Left lung (tissue), 14 donors: ENCODE measurements at places on chromosomes 5 and 9. TPM values are rescaled to one million over a fixed set of nuclear protein-coding genes. Genes with fewer than 3 reads are reported as not detected.

DNA sequence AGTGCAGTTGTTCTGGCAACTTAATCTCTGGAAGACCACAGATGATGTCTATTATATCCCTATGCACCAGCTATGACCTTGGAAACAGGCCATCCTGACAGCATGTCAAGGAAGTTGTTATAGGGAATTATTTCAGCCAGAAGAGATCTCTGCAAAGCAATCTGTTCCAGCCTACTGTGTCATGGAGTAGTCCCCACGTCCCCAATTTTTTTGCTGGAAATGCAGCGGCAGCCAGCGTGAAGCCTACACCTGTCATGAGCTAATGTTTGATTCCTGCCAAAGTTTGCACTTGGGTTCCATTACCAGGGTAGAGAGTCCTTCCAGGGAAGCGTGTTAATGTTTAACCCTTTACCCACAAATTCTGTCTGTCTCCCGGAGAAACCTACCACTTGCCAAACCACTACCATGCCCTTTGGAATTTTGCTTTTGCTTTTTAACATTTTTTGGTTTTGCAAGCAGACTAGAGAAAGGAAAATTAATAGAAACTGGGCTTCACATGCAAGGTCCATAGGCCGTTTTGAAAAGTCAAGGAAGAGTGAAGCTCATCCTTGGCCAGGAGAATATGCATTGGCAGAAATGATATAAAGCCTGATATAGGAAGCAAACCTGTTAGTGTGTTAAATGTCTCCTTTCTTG lies 174.9 kb upstream of the SPRY4 start:
- DNase-seq = no peak

The AP3B1 gene
- total RNA-seq = 49.3 TPM

DNA sequence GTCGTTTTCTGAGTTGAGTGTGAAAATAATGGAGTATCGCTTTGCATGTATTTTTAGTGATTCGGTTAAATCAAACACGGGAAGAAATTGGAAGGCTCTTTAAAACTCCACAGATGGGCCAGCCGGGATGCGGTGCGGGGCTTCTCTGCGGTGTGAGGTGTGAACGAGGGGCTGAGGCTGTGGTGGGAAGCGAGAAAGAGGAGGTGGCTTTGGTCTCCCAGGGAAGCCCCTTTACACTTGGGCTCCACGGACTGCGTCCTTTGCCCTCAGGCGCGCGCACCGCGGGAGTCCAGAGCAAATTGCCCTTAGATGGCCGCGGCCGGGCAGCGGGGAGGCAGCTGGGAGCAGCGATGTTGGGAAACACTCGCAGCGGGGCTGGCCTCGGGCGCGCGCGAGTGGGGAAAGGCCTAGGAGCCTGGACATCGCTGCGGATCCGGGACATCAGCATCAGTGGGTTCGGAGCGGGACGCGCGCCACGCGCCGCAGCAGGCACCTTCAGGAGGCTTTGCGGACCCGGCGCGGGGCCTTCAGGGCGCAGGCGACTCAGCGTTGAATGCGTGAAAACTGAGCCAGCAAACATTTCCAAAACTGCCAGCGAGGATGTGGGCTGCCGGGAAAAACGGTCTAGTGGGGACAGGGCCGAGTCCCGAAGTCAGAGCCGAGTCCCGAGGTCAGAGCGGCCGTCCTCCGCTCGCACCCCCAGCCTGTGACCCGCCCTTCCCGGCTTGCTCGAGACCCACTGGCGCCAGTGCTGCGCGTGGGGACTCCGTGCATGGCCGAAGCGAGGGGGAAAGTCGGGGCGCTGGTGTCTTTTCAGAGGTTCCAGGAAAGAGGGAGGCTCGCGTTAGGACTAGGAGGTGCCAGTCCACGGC lies 6.5 kb downstream of the IRX1 start:
- no peak for DNase-seq

GRCh38 chr9:111978616-111979015 lies 82.0 kb downstream of the UGCG start:
- no peak for DNase-seq

GRCh38 chr5:78308703-78309102 lies 14.2 kb upstream of the AP3B1 start:
- no peak for DNase-seq

DNA sequence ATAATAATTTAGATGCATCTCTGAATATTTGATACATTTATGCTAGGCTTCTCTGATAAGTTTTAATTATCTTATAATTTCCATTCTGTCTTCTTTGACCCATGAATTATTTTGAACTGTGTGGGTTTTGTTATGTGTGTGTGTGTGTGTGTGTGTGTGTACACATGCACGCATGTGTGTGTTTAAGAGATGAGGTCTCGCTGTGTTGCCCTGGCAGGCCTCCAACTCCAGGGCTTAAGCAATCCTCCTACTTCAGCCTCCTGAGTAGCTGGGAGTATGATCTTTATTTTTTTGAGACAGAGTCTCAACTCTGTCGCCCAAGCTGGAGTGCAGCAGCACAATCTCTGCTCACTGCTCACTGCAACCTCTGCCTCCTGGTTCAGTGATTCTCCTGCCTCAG lies 75.4 kb downstream of the NDUFAF2 start:
- DNase-seq = no peak

GRCh38 chr5:107975568-107975967 lies 304.8 kb upstream of the EFNA5 start:
- DNase-seq = no peak

The ATOSB gene
- 30.9 TPM for total RNA-seq

- no peak for DNase-seq
Measured at GRCh38 chr9:130862747-130863146, 27.7 kb downstream of the ABL1 start.

The LCN15 gene
- not detected for total RNA-seq

DNA sequence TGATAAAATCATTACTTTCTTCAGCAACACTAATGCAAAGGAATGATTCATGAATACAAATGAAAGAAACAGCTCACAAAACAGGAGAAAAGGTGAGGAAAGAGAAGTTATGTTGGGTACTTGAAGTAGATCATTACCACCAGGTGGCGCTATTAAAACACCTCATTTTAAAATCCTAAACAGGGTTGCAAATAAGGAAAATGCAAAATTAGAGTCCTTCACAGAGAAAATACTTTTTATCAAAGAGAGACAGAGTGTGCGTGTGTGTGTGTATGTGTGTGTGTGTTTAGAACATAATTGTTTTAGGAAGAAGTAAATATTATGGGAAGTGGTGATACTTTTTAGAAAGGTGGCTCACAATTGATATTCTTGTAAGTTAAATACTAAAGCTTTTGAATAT lies 49.5 kb upstream of the CD180 start:
- no peak for DNase-seq

DNA sequence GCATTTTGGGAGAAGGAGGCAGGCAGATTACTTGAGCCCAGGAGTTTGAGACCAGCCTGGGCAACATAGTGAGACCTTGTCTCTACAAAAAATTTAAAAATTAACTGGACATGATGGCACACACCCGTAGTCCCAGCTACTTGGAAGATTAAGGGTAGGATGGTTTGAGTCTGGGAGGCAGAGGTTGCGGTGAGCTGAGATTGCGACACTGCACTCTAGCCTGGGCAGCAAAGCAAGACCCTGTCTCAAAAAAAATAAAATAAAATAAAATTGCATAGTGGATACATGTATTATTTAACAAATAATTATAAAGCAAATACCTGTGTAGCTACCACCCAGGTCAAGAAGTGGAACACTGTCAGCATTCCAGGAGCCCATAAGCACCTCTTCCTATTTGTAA lies 90.1 kb downstream of the CDC42SE2 start:
- no peak for DNase-seq

The ISL1 gene
- not detected for total RNA-seq

GRCh38 chr9:17776735-17777134 lies 197.9 kb downstream of the SH3GL2 start:
- no peak for DNase-seq

The REXO4 gene
- 23.4 TPM for total RNA-seq

DNA sequence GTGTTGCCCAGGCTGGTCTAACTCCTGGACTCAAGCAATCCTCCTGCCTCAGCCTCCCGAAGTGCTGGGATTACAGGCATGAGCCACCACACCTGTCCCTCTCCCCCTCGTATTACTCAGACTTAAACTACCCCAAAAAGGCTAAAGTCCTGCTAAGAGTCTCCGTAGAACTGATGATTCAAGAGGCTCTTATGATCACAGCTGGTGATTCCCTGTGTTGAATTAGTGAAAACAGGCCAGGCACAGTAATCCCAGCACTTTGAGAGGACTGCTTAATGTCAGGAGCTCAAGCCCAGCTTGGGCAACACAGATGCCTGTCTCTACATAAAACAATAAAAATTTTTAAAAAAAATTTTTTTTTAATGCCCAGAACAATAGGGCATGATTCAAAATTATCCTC lies 9.2 kb downstream of the CDC26 start:
- no peak for DNase-seq

DNA sequence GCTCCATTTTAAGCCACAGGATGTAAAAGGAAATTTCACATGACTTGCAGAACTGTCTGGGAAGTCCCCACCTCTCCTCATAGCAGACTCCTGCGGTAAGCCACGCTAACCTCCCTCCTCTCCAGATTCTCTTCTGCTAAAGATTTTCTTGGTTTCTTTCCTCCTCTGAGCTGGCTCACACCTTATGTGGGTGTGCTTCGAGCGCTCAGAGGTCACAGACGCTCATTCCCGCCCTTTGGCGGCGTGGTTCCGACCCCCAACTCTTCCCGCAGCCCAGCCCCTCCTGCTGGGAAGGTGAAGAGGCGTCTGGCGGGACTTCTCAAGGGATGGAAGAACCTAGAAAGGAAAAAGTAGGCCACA lies 32.9 kb upstream of the CDK20 start:
- no peak for DNase-seq
